ENCODE measurements at places on chromosomes 5 and 9.
A peak's percentile ranks its signal among the peaks of the same experiment; 100 is the strongest.

DNA sequence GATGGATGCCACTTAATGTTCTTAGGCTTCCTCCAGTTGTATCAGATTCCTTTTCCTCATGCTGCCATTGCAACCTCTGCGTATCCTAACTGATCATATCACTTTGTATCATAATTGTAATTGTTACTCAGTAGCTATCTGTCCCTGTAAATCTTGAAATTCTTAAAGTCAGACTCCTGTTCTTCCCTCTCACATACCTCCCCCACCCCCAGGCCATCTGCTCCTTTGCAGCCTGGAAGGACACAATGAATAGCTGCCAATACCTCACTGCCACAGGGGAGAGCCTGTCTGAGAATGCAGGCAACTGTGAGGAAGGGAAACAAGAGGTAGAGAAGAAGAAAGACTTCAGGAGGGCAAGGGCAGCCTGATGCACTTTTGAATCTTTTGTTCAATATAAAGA is 228.5 kb downstream of the ENC1 start:
- no peak for DNase-seq

GRCh38 chr9:105445203-105445881 is 2.5 kb upstream of the FSD1L start:
- no peak for DNase-seq

GRCh38 chr9:84062538-84062937 is 81.9 kb downstream of the RMI1 start:
- DNase-seq, result no peak

- DNase-seq, result peak; percentile 34
Observed at GRCh38 chr5:102583276-102584124, 84.7 kb upstream of the SLCO6A1 start.
